ENCODE measurements at places on chromosomes 5 and 9.

- no peak for DNase-seq
Measured at GRCh38 chr5:140017397-140018095, 25.6 kb downstream of the NRG2 start.

- no peak for DNase-seq
Measured at GRCh38 chr5:149030838-149031397, 31.9 kb downstream of the SH3TC2 start.

- DNase-seq, result no peak
Measured at GRCh38 chr5:172773481-172774469, 2.8 kb upstream of the DUSP1 start.

- no peak for DNase-seq
Measured at GRCh38 chr9:121963528-121963995, 129.5 kb downstream of the TTLL11 start.

DNA sequence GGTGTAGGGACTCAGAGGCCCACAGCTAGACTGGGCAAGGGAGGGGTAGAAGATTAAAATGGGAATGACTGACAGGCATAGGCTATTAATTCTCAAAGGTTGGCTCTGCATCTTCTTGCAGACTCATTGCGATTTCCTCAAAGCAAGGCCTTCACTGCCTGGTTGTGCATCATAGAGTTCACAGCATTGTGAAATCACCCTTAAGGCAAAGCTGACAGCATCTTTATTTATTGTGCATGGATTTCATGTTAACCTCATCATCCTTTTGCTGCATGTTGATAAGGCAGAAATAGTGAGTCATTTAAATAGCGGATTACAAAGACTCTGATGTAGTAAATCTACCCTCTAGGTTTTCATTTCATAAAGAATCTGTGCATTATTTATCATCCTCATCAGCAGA, 13.6 kb upstream of the PALM2AKAP2 start:
- DNase-seq, result no peak

DNA sequence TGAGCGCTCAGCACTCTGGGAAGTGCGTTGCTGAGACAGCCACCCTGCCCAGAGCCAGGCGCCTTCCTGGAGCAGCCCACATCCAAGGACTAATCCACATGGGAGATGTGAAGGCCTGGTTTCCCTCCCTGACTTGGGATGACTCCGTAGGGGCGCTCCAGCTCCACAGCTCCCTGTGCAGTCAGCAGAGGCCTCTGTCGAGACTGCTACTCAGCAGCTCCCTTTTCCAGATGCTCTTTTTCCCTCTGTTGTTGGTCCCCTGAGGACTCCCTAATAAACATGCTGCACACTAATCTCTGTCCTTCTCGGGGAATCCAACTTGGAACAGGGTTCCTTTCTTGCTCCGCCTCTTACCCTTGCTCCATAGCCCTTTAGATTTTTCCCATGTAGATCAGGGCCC, 237.3 kb downstream of the ZSWIM6 start:
- no peak for DNase-seq

GRCh38 chr5:16826379-16827125, 109.5 kb downstream of the MYO10 start:
- no peak for DNase-seq

GRCh38 chr5:448766-449090, 5.8 kb downstream of the EXOC3 start:
- no peak for DNase-seq

DNA sequence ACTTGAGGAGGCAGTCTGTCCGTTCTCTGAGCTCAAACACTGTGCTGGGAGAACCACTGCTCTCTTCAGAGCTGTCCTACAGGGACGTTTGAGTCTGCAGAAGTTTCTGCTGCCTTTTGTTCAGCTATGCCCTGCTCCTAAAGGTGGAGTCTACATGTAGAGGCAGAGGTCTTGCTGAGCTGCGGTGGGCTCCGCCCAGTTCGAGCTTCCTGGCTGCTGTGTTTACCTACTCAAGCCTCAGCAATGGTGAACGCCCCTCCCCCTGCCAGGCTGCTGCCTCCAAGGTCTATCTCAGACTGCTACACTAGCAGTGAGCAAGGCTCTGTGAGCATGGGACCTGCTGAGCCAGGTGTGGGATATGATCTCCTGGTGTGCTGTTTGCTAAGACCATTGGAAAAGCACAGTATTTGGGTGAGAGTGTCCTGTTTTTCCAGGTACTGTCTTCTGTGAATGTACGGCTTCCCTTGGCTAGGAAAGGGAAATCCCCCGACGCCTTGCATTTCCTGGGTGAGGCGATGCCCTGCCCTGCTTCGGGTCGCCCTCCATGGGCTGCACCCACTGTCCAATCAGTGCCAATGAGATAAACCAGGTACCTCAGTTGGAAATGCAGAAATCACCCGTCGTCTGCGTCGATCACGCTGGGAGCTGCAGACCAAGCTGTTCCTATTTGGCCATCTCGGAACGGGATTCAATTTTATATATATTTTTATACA, 58.5 kb downstream of the CNTRL start:
- no peak for DNase-seq

DNA sequence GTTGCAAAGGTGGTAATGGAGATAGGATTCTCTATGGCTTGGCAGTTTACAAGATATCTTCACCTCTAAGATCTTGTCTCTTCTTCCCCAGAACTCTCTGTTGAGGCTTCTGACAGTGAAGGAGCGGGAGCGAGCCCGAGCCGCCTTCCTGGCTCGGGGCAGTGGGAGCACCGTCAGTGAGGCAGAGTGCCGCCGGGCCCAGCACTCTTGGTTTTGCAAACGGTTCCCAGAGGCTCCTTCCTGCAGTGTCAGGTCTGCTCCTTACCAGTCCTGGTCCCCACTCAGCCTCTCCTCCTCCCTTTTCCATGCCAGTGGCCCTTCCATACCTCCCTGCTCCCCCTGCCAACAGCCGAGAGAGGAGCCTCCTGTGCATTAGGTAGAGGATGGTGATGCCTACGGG, 12.6 kb upstream of the DNAJB5 start:
- no peak for DNase-seq

- DNase-seq, result no peak
Measured at GRCh38 chr9:12906646-12907045, 131.8 kb downstream of the LURAP1L start.

DNA sequence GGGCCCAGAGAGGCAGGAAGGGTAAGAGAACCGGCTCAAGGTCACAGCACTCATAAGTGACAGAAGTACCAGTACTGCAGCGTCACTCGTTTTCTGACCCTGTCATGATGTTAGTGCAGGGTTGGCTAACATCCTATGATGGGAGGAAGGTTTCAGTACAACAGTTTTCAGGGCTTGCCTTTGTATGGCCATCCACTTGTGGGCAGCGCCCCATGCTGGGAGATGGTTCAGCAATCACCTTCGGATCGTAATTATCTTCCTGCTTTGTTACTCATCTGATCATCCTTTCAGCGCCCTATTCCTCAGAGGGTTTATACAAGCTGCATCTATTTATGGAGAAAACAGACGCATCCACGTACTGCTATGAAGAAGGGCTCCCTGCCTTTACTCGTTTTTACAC, 2.4 kb downstream of the MAP1B start:
- DNase-seq, result no peak

GRCh38 chr5:142474431-142475094, 149.7 kb upstream of the SPRY4 start:
- DNase-seq, result no peak

DNA sequence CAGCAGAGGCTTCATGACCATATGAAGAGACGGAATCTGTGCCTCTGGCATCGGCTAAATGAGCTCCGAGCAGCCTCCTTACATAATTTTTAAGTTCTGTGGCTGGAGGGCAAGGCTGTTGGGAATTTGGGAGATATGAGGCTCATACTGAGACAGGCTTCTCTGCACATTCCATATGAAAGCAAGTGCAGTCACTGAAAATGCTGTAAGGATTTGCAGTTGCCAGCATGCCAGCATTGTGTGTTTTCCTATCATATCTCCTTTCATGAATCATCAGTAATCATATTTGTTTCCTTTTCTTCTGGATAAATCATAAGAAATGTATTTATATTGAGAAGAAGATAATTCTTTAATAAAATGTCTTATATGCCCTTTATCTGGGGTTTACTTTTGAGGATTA, 775.4 kb downstream of the SEMA5A start:
- no peak for DNase-seq

- DNase-seq, result no peak
Measured at GRCh38 chr5:168354397-168354796, 63.0 kb downstream of the WWC1 start.

GRCh38 chr5:10631316-10631996, 67.6 kb downstream of the ANKRD33B start:
- DNase-seq, result no peak

GRCh38 chr9:81595887-81596543, 93.3 kb downstream of the TLE1 start:
- no peak for DNase-seq

DNA sequence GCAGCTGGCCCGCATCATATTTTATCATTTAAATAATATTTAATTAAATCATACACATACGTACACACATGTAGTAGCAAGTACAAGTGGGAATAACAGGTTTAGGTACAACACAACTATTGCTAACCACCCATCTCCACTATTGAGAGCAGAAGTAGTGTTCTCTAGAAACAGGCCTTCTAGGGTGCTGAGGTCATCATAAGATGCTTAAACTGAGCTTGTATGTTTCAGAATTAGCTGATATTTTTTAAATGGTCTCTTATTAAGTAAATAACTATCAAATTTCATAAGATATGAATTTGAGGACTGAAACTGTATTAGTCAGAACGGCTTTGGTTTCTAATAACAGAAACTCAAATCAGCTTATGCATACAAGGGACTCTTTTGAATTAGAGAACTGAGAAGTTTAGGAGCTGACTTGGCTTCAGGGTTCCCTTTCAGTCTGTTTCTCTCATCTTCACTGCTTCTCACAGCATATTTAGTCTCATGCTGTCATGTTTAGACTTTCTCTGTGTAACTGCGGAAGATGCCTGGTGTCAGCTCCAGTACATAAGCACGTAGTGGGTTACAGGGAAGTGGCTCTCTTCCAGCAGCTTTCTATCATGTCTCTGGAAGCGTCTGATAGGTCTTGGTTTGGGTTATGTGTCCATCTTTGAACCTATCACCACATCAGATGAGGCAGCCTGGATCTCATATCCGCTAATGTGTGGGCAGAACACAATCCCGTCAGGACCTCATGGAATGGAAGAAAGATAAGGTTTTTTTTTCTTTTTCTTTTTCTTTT, 25.0 kb upstream of the OCLN start:
- DNase-seq, result no peak

GRCh38 chr5:32852535-32852934, 141.4 kb downstream of the NPR3 start:
- peak; percentile 42 for DNase-seq

GRCh38 chr9:115653171-115653606, 500.4 kb upstream of the PAPPA start:
- DNase-seq, result no peak

DNA sequence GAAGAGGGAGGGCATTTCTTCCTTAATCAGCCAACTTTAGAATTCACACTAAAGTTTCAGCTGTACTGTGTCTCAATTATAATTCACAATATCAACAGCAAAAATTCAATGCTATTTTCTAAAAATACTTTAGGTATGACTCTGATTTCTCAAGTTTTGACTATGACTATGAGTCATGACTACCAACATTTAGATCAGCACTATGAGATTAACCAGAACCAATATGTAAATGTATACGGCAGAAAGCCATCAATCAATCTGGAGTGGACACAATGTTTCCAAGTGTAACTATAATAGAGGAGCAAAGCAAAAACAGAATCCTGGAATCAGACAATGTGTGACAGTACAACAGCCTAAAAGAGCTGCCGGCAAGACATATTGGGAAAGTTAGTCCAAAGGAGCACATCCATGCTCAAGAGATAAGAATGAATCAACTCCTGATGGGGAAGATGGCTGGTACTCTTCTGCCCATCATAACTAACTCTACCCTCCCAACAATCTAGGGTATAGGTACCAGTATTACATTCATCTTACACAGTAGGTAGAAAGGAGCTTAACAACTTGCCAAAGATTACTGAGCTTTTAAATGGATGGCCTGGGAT, 294.4 kb downstream of the SEMA5A start:
- DNase-seq, result no peak

- no peak for DNase-seq
Measured at GRCh38 chr5:1108023-1108864, 3.6 kb downstream of the SLC12A7 start.

DNA sequence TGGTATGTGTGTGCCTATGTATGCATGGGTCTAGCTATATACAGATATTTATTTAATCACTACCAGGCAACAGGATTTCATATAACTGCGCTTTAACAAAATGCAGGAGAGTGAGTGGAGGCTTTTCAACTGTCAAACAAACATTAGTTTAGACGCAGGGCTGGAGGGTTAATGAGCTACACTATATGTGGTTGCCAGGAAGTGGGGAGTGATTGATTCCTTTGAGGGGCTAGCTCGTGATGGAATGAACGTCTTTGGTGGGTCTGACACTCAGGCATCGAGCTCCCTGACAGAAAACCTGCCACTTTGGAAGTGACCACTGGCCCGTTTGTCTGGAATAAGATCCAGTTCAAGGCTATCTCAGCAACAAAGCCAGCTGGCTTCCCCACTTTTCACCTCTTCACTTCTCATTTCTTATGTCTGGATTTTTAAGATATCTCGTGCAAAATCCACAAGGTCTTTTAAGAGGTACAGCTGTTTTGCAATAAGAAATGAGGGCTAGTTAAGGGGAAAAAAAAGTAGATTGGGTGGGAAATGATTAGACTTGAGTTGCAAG, 78.0 kb downstream of the CFAP77 start:
- DNase-seq, result no peak

DNA sequence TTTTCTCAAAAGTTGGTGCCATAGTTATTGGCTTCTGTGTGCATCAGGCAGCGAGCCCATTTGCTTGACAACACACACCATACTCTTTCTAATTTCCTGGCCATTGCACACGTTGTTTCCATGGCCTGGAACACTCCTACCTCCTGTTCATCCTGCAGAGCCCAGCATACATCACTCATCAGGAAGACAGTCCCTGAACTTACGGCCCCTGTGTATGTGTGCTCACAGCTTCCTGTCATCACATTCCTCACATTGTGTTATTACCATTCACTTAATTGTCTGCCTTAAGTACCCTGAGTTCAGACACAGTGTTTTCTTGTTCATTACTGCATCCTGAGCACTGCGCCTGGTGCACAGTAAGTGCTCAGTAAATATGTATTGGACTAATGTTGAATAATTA, 355.9 kb downstream of the PRELID2 start:
- DNase-seq, result no peak

DNA sequence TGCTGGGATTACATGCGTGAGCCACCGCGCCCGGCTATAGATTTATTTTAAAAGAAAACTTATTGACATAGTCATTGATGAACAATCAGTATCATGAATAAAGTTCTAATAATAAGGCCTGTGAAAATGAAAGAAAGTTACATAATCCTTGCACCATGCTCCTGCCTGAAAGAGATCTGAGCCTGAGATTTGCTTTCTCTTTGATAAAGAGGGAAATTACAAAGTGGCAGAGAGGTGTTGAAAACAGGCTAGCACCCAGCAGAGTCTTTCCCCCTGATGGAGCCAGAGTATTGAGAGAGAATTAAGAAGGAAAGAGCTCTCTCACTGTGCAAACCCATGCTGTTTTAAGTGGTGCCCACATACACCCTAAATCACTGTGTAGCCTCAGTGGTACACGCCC, 37.2 kb downstream of the SLC6A7 start:
- no peak for DNase-seq

Measured in neuronal stem cell (in vitro differentiated cells).